WTC11 (cell line): ENCODE measurements at places on chromosomes 16 and 17.

GRCh38 chr17:33797181-33797580 is 457.9 kb upstream of the CCL2 start:
- DNase-seq: no peak

- DNase-seq: no peak
Measured at GRCh38 chr16:68607443-68607842, 37.7 kb upstream of the CDH3 start.

DNA sequence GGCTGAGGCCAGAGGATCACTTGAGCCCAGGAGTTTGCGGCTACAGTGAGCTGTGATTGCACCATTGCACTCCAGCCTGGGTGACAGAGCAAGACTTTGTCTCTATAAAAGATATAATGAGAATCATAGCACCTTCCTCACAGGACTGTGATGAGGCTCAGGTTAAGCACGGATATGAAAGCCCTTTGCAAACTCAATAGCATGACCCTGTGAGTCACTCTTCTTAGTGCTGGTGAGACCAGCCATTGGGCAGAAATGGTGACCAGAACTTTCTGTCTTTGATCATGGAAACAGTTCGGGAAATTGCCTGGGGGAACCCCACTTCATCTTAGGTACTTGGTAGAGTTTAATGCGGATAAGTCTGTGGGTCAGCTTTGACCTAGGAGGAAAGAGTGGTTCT is 144.2 kb downstream of the PRKCB start:
- DNase-seq: no peak

DNA sequence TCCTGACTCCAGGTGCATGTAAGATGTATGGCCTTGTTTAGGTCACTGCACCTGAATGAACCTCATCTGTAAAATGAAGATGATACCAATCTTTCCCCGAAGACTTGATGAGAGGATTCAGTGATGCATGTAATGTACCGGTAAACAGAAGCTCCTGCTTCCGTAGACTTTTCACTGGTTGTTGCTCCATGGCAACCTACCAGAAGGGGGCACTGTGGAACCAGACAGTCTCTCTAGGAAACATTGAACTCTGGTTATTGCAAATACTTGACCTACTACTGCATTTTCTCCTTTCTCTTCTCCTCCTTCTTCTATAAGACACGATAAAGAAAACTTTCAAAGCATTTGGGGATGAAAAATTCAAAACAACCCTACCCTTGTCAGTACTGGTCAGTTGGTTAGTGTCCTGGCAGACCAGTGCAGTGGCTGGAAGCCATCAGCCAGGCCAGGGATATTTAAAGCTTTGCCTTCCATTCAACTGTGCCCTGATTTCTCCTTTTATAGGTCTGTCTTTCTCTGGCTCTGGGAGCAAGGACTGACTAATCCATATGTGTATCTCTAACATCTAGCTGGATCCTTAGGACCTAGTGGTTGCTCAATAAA is 667.4 kb upstream of the SALL1 start:
- DNase-seq: peak; percentile 80

DNA sequence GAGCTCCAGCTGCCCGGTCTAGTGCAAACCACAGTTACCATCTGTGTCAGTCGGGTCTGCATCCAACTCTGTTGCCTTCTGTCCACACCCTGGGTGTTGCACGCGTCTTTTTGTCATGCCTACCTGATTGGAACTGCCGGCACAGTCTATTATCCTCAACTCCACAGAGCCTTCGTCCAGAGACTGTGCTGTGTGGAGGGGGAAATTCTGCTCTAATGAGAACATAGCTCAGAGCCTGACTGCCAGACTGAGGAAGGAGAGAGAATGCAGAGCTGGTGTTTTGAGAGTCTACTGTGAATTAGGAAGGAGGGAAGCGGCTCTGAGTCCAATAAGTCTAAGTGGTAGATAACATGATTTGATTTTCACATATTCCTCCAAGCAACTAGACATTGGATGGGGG is 68.3 kb upstream of the GPR139 start:
- no peak for DNase-seq

GRCh38 chr16:4200781-4201137 is 41.1 kb downstream of the SRL start:
- no peak for DNase-seq

DNA sequence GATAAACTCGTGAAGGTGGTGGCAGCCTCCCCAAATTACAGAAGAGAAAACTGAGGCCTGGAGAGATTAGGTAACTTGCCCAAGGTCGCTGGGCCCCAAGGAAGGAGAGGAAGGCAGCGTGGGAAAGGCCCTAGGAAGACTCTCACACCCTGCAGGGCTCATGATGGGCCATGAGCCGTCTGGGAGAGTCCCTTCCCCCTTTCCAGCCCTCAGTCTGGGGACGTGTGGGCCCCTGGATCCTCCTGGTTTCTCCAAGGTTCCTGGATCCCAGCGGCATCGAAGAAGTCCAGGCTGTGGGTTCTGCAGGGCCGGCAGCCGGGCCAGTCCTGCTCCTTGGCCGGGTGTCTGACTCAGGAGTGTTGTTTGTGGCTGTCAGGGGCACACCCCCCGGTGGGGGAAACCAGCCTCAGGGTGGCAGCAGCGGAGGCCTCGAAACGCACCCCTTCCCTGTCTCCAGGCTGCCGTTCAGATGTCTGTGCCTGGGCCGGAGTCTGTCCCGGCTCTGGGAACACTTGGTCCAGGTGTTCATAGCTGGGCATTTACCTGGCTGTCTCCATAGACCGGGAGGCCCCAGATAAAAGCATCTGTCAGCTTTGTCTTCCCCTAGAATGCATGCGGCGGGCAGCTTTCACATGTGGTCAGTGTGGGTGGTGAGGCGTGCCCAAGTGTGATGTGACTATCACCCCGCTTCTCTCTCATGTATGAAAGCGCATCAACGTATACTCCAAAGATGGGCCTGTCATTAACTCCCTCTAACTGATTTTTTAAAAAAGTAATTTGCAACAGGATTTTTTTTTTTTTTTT is 3.7 kb upstream of the RAP1GAP2 start:
- DNase-seq: no peak

DNA sequence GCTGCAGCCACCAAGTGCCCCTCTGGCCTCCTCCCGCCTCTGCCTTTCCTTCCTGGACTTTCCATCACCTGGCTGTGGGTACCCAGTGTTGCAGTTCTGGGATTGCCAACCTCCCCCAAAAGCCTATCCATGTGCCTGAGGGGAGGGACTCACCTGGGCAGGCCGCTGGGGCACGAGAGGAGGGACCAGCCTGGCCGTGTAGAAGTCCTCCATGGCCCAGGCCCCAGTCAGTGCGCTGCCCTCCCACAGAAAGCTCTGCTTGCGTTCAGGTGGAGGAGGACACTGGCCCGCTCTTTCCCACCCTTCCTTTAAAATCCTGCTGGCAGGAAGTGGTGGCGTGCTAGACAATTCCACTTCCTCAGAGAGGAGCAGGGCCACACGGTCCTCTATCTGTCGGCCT is 14.2 kb downstream of the SLX4 start:
- no peak for DNase-seq

- DNase-seq: no peak
Measured at GRCh38 chr17:9389111-9389527, 186.5 kb downstream of the STX8 start.

- DNase-seq: peak; percentile 78
Measured at GRCh38 chr16:67028696-67029253, at the start of gene CBFB. Gene CBFB, plus strand, starts transcription at chr16:67029149. Its CDS starts 259 bp downstream, at chr16:67029408.

GRCh38 chr17:9844153-9844552 is 18.4 kb downstream of the GLP2R start:
- no peak for DNase-seq

DNA sequence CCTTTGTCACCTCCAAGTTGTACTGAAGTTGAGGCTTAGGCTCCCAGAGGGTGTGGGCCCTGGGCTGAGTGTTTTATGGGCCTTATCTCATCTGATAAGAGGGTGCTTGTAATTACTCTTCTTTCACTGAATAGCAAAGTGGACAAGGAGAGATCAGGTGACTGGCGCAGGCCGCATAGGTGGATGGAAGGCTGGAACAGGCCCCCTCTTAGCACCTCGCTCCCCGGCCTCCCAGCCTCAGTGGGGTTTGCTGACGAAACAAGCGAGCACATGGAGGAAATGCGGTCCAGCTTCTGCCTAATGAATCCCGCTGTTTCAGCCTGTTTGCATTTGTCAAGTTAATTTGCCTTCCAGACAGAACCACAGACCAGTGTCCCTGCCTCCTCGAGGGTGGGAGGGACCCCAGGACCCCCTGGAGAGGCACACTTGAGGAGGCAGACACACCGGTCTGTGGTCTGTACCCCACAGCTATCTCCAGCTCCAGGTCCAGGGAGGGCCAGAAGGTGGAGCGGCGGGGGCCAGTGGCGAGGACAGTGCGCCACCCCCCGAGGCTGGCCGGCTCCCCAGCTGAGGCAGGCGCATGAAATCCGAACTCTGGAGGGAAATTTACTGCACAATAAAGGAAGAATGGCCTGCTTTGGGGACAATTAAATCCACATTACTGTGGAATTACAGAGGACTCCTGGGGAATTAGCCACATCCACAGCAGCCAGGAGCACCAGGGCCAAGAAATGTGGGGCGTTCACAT is 123.4 kb downstream of the NTN1 start:
- DNase-seq: no peak

DNA sequence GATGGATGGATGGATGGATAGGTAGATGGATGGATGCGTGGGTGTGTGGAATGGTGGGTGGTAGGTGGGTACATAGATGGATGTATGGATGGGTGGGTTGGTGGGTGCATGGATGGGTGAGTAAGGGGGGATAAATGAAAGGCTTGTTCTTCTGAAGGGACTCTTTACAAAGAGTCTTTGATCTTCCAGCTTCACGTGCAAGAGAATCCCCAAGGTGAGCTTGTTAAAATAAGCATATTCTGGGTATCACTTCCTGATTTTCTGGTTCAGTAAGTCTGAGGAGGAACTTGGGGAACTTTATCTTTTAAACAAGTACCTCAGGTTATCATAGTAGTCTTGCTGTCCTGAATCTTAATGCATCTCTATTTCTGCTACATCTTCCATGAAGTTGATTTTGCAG is 639.1 kb downstream of the MAF start:
- no peak for DNase-seq
